Stimulated activated CD8-positive, alpha-beta memory T cell treated with anti-CD3 and anti-CD28 coated beads, Interleukin-7, amount 100 ng/mL, for 1 hour (primary cell): ENCODE measurements at places on chromosomes 12 and 14.

DNA sequence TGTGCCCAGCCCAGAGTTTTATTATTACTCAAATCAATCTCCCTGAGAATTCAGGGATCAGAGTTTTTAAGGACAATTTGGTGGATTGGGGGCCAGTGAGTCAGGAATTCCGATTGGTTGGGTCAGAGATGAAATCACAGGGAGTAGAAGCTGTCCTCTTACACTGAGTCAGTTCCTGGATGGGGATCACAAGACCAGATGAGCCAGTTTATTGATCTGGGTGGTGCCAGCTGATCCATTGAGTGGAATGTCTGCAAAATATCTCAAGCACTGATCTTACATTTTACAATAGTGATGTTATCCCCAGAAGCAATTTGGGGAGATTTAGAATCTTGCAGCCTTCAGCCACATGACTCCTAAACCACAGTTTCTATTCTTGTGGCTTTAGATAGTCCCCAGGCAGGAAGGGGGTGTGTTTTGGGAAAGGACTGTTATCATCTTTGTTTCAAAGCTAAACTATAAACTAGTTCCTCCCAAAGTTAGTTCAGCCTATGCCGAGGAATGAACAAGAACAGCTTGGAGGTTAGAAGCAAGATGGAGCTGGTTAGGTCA, 89.1 kb upstream of the CNOT2 start:
- no peak for DNase-seq

GRCh38 chr14:93765155-93765554, 23.1 kb downstream of the PRIMA1 start:
- no peak for DNase-seq

- DNase-seq, result no peak
Observed at GRCh38 chr12:3998397-3998796, 125.2 kb upstream of the PARP11 start.

DNA sequence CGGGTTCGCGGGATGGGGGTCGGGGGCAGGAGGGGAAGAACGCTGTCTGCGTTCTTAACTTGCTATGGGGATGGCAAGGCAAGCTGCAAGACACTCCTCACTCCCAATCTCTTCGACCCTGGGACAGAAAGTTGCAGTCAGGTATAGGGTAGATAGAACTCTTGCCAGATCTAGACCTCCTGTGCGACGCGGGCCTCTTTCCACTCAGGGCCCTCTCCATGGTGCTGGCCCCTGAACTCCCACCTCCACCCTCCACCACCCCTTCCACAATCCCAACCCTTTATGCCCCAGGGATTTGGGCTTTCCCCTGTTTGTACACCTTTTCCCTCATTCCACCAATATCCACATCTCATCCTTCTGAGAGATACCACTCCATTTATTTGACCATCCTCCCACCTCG, 812 bp downstream of the NABP2 start:
- DNase-seq, result no peak

GRCh38 chr14:77355811-77356210, 21.1 kb downstream of the TMED8 start:
- no peak for DNase-seq

- no peak for DNase-seq
Observed at GRCh38 chr12:47268501-47269454, 189.0 kb upstream of the AMIGO2 start.

DNA sequence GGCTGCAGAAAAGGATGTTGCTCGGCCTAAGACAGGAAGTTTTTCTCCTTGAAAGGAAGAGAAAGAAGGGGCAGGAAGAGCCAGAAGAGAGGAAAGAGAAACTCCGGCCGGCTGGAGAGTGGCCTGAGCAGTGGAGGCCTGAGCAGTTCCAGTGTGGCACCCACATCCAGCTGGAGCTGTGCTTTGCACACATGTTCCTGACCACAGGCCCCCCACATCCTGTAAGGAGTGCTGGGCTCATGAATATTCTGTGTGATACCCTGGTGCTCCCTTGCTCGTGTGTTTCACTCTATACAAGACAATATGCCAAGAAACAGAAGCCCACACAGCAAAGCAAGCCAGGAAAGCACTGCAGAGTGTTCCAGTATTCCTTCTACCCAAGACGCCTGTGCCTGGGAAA, 27.1 kb downstream of the POLE start:
- no peak for DNase-seq

- no peak for DNase-seq
Observed at GRCh38 chr12:123441523-123442164, 5.2 kb upstream of the RILPL2 start.

DNA sequence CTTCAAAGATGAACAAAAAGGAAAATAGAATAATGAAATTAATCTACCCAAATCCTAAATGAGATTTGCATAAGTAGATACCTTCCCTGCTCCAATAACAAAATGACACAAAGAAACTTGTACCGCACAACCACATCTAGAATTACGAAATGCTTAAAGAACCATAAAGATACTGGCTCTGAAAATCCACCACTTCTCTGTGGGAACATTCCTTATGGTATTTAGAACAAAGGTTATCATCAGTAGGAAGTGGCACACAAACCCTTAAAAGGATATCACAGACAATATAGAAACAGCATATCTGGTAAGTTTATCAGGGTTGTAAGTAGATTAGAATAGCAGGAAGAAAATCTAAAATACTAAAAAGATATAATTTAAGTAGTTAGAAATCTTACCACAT, 11.6 kb downstream of the IAPP start:
- no peak for DNase-seq

DNA sequence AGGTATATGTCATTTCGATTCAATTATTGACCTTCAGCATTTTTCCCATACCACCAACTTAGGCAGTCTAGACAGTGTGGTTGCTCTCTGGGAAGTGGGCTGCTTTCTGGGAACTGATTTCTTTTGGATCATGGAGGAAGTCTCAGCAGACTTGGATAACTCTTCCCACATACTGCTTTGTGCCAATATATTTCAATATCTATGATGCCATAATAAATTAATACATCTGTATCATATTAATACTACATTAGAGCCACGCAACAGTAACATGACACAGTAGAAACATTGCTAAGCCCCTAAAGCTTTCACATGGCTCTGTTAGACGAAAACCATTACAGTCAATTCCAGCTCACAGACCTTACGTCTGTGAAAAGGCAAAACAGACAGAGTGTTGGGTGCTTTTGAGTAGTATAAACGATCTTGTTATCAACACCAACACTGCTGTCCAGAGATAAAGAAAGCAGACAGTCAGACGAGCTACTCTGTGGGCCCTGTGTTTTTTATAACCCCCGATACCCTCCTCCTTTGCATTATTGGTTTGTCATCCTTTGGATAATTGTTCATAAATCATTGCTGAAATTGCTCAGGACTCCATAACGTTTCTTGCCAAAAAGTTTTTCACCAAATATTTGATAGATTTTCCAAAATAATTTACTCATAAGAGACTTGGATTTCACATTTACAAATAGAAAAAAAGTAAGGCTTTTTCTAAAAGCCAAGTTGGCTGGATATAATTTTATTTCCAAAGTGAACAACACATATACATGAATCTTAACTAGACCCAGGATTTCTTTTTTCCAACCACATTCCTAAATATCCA, 439.7 kb downstream of the ADAMTS20 start:
- no peak for DNase-seq

GRCh38 chr14:67820428-67820971, 921 bp downstream of the RAD51B start:
- DNase-seq, result no peak

DNA sequence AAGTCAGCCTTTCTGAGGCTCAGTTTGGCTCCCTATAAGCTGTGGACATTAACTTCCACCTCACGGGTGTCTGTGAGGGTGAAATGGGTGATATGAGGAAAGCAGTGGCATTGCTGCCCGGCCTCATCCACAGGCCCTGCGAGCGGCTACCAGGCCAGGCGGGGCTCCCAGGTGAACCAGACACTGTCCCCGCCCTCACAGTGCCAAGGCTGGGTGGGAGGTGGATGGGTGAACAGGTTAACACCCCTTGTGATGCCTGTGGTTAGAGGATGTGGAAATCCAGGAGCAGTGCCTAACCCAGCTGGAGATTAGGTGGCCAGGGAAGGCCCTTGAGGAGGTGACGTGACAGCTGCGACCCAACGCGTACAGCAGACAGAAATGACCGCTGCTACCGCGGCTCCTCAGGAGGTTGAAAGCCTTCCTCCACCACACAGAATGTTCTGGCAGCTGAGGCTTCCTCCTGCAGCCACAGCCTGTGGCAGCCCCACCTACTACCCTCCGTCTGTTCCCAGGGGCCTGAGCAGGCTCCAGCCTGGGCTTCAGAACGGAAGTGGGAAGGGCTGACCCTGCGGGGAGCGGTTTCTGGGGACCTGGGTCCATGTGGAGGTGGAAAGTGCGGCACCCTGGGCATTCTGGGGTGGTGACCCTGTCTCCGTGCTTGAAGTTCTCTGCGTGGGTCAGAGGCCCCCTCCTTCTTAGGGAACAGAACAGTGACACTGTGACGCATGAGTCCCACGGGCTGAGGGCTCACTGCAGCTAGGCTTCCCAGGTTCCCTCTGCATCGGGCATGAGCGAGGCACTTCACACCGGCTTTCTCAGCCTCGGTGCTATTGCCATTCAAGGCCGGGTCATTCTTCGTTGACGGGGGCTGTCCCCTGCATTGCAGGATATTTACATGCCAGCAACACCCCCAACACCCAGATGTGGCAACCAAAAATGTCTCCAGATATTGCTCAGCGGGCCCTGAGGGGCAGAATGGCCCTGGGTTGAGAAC, 9.7 kb downstream of the MMAB start:
- no peak for DNase-seq

- no peak for DNase-seq
Observed at GRCh38 chr12:13573698-13574321, 377.3 kb downstream of the EMP1 start.

- DNase-seq, result no peak
Observed at GRCh38 chr12:2265461-2266167, 212.8 kb downstream of the CACNA1C start.

DNA sequence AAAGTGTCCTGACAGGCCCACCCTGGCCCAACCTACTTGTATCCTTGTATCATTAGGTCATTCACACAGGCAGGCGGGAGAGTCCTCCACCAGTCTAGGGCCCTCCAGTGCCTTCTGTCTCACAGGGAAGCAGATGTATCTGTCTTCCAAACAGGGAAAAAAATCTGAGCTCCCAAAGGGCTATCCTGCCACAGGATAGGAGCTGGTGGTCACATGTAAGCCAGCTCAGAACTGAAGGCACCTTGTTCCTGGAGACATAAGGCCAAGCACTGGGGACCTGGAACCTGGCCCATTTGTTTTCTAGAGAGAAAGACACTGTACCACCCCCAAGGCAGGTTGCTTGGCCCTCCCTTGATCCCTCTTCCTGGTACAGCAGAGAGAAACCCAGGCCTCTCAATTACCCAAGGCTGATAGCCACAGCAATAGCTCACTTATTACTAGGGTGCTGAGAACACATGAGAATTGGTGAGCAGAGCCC, 19.4 kb upstream of the PLEKHH1 start:
- no peak for DNase-seq

GRCh38 chr12:117100851-117101673, 1.8 kb upstream of the TESC start:
- DNase-seq, result no peak

GRCh38 chr12:9597365-9597764, 10.4 kb downstream of the KLRB1 start:
- DNase-seq, result no peak

DNA sequence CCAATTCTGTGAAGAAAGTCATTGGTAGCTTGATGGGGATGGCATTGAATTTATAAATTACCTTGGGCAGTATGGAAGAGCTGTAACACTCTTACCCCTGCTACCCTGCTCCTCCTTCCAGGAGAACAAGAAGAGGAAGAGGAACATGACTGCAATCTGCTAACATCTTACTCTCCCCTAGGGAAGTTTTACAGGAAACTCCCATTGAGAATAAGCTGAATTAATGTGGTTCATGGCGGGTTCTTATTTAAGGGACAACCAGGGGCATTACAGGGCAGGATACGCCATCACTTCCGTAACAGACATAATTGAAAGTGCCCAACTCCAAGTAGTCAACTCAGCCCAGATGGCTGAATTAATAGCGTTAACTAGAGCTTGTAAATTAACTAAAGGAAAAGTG, 9.4 kb upstream of the PSMC1 start:
- no peak for DNase-seq

DNA sequence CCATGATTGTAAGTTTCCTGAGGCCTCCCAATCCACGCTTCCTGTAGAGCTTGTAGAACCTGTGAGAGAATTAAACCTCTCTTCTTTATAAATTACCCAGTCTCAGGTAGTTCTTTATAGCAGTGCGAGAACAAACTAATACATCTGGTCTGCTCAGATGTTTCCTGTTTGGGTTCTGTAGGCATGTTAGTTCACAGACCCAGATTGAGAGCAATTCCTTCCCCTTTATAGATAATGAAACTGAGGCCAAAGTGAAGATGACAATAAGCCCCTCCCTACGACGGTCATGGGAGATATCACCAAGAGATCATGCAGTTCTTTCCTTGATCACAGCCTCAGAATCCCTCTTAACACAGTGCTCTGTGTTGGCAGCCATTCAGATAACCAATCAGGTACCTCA, 76.5 kb upstream of the CLMN start:
- no peak for DNase-seq

DNA sequence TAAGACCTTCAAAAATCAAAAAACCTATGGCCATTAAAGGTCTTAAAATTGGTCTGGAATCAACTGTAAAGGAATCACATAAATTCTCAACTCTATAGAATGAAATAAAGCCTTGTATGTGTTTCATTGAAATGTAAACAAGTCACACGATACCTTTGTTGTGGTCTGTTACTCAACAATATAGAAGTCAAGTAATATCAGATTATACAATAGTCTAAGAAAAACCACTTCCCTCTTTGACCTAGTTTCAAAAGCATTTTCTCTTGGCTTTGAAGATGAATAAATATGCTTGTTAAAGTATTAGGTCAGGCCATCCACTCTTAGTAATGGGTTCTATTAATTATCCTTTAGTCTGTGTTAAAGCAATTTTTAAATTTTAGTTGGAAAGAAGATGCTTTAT, 79.8 kb upstream of the DIO2 start:
- no peak for DNase-seq

DNA sequence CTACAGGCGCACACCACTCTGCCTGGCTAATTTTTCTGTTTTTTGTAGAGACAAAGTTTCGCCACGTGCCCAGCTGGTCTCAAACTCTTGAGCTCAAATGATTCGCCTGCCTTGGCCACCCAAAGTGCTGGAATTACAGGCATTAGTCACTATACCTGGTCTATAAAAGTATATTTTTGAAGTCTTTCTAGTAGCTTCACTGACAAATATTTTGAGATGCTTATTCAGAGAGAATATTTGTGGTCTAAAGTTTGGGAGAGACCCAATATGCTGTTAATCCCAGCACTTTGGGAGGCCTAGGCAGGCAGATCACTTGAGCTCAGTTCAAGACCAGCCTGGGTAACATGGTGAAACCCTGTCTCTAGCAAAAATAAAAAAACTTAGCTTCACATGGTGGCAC, 22.0 kb upstream of the PPP1R12A start:
- DNase-seq, result no peak
